ENCODE measurements at places on chromosomes 1 and 21.

DNA sequence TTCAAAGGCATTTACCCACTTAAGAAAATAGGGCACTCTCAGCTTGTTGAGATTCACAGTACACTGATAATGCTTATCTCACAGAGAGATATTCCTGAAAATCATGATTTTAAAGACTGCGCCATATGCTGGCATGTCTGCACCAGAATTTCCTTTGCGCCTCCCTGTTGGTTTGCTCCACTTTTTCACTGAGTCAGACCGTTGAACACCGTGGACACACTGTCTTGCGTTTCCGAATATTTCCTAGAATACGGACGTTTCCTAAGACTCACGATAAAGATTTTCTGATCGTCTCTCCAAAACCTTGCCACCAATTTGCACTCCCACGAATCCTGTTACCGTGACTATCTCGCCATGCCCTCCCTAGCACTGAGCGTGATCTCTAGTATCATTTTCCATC is 497 bp upstream of the C1orf115 start:
- DNase-seq = no peak

DNA sequence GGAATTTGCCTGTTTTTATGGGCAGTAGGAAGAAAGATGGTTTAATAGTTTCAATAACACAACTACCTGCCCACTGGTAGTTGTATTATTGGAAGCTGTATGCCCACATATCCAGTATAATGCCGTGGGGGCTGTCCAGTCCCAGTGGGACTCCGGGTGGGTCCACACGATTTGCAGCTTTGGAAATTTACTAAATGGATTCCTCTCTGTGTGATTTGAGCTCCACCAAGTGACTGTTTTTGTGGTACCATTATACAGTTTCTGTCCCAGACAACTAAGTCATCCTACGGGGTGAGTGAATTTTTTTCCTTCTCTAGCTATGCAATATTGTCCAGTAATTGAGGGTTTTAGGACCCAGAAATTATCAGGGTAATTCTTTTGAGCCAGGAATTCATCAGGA is 86.8 kb downstream of the PLA2G4A start:
- DNase-seq = no peak

GRCh38 chr1:77888781-77889642 is 588 bp downstream of the NEXN start:
- DNase-seq = no peak

DNA sequence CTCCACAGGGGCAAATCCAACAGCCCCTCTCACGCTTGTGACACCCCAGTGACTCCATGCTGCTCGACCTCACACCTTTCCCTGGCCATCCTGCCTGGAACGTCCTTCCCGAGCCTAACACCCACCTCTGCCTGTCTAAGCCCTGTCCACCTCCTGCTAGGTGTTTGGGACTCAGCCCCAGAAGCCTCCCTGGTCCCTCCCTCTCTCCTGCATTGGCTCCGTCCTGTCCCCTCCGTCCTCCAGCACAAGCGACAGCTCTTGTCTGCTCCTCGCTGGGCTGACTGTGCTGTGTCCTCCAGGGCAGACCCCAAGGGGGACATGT is 102.0 kb upstream of the IFFO2 start:
- no peak for DNase-seq
